ENCODE measurements at places on chromosomes 11 and 22.

- no peak for DNase-seq
These were observed 24.3 kb upstream of the GLYATL1 start for GRCh38 chr11:58914821-58915543.

GRCh38 chr11:77503006-77503405 is 29.1 kb upstream of the PAK1 start:
- DNase-seq, result no peak

- no peak for DNase-seq
These were observed 32.0 kb upstream of the LRRC32 start for GRCh38 chr11:76702336-76703128.

- no peak for DNase-seq
These were observed 755 bp downstream of the NRIP3 start for GRCh38 chr11:9002920-9003572.

GRCh38 chr11:119424775-119425174 is 1.8 kb upstream of the THY1 start:
- no peak for DNase-seq

DNA sequence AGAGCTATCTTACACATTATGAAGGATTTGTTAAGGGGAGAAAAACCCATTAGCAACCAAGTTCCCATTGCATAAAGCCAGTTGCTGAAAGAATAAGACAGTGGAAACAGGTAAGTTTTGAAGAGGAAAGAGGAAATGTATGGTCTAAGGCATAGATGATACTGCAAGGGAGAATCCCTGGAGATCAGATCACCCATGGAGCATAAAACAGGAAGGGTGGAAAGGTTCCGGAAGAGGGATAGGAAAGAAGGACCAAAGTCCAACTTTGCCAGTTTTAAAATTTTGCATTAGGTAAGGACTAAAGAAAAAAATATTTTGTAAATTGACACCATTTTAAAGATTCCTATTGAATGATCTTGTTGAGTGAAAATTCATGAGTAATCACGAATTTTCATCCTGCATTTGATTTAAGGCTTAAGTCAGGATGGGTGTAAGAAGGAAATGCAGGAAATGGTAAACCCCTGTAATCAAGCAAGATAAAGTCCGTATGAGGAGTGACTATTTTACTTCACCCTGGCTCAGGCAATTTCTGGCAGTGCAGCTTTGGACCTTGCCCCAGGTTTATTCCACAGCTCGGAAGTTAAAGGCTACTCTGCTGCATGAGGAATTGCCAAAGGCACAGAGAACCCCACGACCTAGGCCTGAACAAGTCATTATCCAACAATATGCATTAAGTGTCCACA is 70.9 kb downstream of the CCDC34 start:
- no peak for DNase-seq

Measured in stimulated activated CD8-positive, alpha-beta memory T cell treated with anti-CD3 and anti-CD28 coated beads, Interleukin-15, amount 100 ng/mL, for 1 hour (primary cell).